ENCODE measurements at places on chromosomes 6 and 20.

DNA sequence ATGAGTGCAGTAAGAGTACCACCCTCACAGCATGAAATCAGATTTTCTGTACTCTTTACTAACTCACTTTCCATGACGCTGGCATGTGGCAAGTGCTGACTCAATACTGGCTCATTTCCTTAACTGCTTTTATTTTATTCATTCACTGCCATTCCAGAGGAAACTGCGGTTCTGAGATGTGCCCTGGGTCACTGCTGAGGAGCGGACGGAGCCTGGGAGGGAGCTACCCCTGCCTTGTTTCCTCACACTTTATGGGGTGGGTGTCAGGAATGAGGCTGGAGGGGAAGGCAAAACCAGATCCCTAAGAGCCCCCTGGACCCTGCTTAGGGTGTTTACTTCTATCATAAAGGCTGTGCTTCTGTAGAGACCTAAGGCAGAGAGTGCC lies 14.4 kb downstream of the NT5E start:
- peak; percentile 96 for DNase-seq

- no peak for DNase-seq
Measured at GRCh38 chr6:25973923-25974555, 11.4 kb downstream of the TRIM38 start.

DNA sequence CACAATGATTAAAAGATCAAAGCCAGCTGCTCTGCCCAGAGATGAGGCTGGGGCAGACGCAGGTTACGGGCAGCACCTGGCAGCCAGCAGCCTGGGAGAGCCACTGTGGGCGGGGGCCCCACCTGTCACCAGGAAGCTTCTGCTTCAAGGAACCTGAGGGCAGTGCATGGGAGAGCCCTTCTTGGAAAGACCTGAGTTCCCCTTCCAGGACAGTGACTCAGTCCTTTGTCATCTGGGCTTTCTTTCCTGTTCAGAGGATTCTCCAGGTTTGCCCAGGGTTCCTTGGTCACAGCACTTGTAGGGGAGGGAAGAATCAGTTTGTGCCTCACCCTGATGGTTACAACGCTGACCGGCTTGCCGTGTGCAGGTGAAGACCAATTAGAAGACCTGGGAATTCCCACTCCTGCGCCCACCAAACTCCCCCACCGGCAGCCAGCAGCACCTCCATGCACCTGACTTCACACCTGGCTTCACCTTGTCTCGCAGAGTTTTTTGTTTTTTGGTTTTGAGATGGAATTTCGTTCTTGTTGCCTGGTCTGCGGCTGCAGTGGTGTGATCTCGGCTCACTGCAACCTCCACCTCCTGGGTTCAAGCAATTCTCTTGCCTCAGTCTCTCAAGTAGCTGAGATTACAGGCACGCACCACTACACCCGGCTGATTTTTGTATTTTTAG lies 2.0 kb downstream of the ZBP1 start:
- no peak for DNase-seq

DNA sequence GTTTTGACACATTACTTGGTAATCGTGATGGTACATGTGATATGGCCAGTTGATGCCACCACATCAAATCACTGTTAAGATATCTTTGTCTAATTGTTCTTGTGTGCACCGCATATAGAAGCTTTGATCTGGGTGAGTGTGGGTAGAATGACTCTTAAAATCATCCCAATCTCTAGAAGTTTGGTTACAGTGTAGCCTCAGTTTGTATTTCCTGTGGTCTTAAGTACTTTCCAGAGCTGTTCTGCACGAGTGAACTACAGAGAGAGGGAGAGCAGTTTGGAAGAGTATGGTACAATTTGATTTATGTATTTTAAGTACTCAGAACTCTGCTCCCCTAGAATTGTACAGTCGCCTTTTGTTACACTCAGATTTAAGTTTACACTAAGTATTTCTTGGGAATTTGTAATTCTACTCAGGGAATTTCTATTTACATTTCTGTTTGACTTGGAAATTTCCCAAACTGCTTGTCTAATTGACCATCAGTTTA lies 37.5 kb downstream of the SNX9 start:
- no peak for DNase-seq

GRCh38 chr20:36666181-36666740 lies 20.3 kb upstream of the SLA2 start:
- DNase-seq, result no peak

DNA sequence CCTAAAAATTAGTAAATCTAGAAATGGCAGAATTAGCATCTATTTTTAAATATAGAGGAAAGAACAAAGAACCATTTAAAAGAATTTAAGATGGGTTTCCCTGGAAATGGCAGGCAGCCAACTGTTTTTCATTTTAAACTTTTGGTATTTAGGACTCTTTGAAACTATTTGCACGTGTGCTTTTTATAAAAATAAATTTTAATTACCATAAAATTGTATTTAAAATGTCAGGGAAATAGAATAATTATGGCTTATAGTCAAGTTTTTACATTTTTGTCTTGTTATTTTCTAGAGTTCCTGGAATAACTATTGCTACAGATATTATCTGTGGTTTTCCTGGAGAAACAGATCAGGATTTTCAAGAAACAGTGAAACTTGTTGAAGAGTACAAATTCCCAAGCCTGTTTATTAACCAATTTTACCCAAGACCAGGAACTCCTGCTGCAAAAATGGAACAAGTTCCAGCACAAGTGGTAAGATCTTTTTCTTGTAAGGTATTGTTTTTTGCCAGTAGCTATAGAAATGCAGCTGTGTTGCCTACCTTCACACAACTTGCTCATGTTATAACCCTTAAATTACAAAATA lies 528.7 kb upstream of the SOX4 start:
- no peak for DNase-seq

- no peak for DNase-seq
Measured at GRCh38 chr6:143685653-143686052, 7.9 kb downstream of the PHACTR2 start.

- DNase-seq, result no peak
Measured at GRCh38 chr6:16511723-16512489, 249.4 kb downstream of the ATXN1 start.

DNA sequence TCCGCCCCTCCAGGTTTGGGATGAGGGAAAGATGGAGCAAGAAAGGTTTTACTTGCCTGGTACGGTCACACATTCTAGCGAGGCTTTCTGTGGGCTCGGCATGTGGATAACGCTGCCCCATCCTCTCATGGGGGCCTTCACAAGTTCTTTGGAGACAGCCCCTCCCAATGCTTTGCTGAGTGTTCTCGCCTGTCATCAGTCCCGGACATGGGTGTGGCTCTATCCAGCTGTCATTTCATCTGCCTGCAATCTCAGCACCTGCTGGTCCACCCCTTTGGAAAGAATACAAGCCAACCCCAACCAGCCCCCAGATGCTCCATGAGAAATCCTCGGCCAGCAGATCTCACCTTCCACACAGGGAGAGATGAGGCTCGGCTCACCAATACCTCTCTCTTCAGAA lies 30.3 kb upstream of the MDGA1 start:
- no peak for DNase-seq

DNA sequence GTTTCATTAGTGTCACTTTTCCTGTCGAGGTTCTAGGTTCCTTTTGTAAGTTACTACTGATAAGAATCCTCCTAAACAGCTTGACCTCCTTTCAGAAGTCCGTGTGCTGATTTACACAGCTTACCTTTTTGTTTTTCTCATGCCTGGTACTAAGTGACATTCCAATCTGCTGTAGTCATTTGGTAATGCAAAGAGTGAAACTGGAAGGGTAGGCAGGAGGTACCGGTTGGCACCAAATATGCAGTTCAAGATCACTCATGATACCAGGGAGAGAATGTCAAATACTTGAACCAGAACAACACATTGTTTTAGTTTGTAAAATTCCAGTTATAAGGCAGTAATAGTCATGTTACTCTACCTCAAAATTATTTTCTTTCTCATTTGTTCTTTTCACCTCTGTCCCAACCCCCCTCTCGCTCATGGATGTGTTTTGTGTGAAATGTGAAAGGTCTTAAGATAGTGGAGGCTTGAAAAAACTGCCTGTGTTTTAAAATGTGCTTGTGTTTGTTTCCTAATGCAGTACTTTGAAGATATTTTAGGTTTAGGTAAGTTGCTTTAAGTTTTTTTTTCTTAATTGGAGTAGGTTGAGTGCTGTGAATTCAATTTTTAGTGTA lies 23.2 kb downstream of the AFDN start:
- DNase-seq, result no peak

DNA sequence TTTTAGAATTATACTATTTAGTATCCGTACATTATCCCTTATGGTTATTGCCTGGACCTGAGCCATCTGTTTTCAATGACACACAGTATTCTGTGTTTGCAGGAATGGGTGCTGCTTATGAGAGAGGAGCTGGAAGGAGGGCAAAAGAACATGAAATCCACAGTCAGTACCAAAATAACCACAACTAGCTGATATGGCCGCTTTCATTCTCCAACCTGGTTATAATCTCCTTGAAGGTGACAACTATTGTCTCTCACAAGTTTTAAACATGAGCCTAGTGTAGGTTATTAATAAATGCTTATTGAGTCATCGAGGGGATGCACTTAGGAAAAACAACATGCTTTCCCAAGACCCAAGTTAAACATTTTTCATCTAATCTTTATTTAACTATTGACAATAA lies 356.6 kb downstream of the BMP2 start:
- no peak for DNase-seq

GRCh38 chr6:110002676-110003075 lies 24.6 kb downstream of the GPR6 start:
- no peak for DNase-seq

- no peak for DNase-seq
Measured at GRCh38 chr6:91781946-91782345, 1195.1 kb upstream of the MAP3K7 start.

DNA sequence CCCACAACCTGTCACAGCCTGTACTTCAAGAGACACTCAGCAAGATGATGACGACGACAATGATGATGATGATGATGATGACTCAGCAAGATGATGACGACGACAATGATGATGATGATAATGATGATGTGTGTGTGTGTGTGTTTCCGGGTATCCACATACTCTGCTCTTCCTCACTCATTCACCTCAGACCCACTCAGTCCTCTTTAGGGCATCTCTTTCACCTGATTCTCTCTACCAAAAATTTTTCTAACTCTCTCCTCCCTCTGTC lies 1.2 kb upstream of the EIF6 start:
- no peak for DNase-seq

DNA sequence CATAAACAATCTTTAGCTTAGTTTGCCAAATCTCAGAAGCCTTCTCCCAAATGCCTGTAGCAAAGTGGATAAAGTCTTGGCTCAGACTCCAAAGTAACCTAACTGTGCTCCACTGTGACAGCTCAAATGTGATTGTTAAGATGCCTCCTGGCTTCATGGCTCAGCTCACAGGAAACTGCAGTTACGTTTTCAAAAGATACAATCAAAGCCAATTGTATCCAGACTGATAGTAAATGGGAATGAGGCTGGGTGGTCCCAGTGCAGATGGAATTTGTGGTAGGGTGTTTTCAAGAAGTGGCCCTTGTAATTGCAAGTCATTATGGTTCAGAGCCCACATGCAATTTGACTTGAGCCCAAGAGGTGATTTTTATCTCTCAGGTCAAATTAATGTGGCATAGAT lies 151.2 kb upstream of the TAB2 start:
- DNase-seq, result no peak

GRCh38 chr20:3510110-3510509 lies 39.3 kb downstream of the ATRN start:
- no peak for DNase-seq

GRCh38 chr6:135117413-135117968 lies 62.9 kb upstream of the HBS1L start:
- no peak for DNase-seq

DNA sequence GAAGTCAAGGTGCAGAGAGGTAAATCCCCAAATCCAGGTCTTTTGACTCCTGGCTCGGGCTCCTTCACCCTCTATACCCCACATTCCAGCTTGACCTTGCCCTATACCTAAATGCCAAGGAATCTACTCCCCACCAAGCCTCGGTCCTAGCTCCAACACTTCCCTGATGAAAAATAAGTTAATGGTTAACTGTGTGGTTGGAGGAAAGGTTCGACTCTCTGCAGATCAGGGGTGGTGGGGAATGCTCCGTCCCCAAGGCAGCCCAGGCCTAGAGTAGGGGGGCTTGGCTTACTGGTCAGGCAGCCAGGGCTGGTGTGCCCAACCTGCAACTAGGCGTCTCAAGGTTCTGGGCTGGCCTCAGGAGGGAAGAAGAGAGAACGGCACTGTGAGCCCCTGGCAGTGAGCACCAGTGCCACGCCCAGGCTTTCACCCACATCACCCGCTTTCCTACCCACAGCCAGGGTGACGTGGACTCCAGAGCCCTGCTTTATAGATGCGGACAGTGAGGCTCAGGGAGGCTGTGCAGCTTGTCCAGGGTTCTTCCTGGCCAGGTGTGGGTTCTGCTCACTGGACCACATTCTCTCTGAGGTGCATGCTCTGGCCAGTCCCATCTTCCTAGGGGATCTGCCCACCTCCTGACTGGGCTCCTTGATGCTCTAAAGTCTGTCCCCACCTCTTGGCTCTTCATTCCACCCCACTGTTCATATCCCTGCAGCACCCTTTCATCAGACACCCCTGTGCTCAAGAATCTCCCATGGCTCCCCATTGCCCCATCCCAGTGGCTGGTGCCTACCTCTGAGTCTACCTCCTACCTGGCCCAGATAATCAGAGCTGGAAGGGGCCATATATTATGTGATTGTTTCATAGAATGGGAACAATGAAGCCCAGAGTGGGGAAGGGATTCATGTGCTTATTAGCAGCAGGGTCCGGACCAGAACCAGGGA lies 8.2 kb downstream of the SPDEF start:
- DNase-seq, result no peak

DNA sequence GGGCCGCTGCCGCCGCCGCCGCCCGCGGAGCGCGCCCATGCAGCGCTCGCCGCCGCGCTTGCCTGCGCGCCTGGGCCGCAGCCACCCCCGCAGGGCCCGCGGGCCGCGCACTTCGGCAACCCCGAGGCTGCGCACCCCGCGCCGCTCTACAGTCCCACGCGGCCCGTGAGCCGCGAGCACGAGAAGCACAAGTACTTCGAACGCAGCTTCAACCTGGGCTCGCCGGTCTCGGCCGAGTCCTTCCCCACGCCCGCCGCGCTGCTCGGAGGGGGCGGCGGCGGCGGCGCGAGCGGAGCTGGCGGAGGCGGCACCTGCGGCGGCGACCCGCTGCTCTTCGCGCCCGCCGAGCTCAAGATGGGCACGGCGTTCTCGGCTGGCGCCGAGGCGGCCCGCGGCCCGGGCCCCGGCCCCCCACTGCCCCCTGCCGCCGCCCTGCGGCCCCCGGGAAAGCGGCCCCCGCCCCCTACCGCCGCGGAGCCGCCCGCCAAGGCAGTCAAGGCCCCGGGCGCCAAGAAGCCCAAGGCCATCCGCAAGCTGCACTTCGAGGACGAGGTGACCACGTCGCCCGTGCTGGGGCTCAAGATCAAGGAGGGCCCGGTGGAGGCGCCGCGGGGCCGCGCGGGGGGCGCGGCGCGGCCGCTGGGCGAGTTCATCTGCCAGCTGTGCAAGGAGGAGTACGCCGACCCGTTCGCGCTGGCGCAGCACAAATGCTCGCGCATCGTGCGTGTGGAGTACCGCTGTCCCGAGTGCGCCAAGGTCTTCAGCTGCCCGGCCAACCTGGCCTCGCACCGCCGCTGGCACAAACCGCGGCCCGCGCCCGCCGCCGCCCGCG lies 730 bp downstream of the INSM1 start:
- no peak for DNase-seq

DNA sequence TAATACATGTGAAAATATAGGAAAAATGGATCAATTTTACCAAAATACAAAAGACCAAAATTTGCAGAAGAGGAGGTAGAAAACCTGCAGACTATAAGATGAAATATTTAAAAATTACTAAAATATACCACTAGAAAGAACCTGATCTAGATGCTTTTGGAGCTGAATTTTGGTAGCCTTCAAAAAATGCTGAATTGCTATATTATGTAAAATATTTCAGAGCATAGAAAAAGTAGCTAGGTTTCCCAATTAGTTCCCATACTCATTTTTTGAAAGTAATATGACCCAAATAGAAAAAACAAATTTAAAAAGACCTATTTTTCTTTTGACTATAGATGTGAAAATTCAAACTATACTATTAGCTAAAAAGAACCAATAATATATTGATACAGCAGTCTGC lies 3.6 kb upstream of the EPPIN start:
- DNase-seq, result no peak
